ENCODE measurements at places on chromosomes 1 and 21. TPM values are rescaled to one million over a fixed set of nuclear protein-coding genes. Genes with fewer than 3 reads are reported as not detected.

FAM72B gene
- total RNA-seq, result 5.9 TPM

MTF2 gene
- 13.1 TPM for total RNA-seq

POU2F1 gene
- 4.1 TPM for total RNA-seq

IRF6 gene
- 0.19 TPM for total RNA-seq

RNF207 gene
- 7.9 TPM for total RNA-seq

KRTAP19-3 gene
- not detected for total RNA-seq

DCST2 gene
- 0.46 TPM for total RNA-seq

S100A1 gene
- 0.75 TPM for total RNA-seq

SHISA4 gene
- 19.2 TPM for total RNA-seq

OPRD1 gene
- total RNA-seq, result 0.01 TPM
